GM20000 (cell line): ENCODE measurements at places on chromosomes 12 and 14.

GRCh38 chr12:47841910-47842309 lies 22.2 kb upstream of the HDAC7 start:
- no peak for DNase-seq

GRCh38 chr14:63766611-63767010 lies 38.7 kb upstream of the SGPP1 start:
- DNase-seq: no peak

GRCh38 chr12:92400006-92400405 lies 254.4 kb upstream of the BTG1 start:
- DNase-seq: no peak

DNA sequence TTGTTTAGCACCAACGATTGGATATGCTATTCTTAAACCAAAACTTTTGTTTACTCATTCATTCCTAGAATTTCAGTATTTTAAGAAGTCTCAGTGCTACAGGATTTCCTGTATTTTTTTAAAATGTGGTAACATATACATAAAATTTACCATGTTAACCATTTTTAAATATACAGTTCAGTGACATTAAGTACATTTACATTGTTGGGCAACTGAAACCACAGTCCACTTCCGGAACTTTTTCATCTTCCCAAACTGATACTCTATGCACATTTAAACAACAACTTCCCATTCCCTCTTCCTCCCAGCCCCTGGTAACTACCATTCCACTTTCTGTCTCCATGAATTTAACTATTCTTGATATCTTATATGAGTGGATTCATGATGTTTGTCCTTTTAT lies 30.3 kb downstream of the PDE3A start:
- no peak for DNase-seq

DNA sequence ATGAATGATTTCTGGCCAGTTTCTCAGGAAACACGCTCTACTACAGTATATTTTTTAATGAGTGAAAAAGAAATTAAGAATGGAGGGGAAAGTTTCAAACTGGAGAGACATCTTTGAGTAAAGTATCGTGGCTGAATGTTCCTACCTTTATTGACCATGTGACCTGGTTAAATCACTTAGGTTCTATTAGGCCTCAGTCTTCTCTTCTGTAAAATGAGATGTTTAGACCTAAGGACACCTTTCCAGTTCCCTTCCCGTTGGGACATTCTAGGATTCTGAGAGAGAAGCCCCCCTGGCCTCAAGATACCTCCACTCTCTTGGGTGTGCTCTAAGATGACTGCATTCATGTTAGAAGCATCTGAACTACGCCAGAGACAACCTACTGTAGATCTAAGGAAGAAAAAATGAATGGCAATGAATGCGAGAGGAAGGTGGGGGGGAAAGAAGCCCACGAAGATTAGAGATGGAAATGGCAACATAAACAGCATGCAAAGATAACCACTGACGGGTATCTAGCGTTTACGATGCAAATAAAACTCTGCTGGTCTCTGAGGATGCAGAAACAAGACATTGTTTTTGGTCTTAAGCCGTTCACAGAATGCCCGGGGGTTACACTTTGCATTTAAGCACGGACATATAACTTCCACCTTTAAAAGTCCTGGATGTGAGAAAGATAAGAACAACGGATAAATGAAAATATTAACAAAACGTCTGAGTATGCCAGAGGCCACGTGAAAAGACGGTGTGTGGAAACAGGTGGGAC lies 599 bp upstream of the CPSF6 start:
- no peak for DNase-seq

DNA sequence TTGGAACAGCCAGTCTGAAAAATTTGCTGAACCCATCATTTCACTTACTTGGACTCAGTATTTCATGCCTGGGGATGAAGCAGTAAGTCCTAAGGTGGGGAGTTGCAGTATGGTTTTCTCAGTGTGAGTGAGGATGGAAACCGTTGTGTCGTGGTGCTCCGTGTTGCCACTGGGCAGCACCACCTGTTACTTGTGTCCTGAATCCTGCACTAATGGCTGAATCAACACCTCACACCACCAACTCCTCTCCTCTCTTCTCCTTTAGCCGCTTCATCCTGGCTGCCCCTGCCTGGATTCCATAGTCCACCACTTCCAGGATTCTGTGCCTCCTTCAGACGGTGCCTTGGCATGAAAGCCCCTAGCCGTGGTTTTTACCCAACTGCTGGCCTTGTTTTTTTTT lies 3.0 kb upstream of the EP400 start:
- no peak for DNase-seq

DNA sequence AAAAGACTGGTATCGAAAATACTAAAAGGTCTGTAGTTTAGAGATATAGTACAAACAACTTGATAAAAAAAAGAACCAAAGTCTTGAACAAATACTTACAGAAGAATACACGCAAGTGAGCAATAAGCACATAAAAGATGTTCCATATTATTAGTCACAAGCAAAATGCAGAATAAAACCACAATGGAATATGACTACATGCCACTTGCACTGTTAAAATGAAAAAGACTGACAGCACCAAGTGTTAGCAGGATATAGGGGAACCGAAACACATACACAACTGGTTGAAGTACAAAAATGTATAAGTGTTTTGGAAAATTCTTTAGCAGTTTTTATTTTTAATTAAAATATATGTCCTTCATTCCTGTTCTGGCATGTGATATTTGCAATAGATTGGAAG lies 3.6 kb downstream of the CLEC2A start:
- no peak for DNase-seq

DNA sequence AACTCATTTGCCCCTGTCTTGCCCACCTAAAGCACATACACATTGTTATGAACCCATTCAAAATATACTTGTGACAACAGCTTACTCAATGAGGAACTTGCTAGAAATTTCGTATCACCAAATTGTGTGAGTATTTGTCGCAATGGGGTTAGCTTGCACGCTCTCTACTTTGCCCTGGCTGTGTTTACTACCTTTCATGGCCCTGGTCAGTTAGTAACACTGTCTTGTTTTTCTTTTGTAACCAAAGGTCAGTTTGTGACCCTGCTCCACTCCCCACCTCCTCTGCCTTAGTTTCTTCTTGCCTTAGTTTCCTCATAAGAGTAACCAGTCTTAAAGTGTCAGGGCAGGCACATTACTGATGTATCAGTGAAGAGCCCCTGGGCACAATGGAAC lies 205.8 kb upstream of the EEA1 start:
- DNase-seq: no peak
